Tibial nerve (tissue), 4 donors: ENCODE measurements at places on chromosomes 13 and 19.

GRCh38 chr13:89066868-89067466 is 1395.8 kb downstream of the SLITRK5 start:
- no peak for DNase-seq

DNA sequence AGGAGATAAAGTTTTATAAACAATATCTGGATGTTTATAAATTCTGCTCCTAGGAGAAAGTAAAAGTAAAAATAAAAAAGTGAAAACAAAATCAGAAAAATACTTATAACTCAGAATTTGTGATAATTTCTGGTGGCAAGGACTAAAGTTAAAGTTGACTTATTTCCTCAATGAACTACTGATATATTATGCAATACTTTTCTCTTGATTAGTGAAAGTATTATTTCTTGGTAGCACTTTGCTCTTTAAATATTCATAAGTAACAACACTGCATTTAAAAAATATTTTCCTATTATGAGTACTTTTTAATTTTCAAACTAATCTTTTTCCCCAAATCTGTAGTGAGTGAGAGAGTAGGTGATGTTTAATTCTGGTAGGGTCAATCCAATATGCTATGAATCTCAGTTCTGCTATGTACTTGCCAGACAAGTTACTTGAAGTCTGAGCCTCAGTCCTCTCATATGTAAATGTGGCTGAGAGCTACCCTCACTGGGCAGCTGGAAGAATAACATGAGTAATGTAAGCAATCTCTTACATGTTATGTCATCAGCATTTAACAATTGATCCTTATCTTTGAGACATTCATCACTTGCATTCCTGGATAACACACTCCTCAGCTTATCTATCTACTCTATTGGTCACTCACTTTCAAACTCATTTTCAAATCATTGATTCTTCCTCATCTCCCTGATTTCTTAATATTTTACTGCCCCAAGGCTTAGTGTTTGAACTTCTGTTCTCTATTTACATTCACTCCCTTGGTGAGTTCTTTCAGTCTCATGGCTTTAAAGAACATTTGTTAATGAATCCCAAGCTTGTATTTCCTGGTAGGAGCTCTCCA is 239.0 kb downstream of the RGCC start:
- no peak for DNase-seq

DNA sequence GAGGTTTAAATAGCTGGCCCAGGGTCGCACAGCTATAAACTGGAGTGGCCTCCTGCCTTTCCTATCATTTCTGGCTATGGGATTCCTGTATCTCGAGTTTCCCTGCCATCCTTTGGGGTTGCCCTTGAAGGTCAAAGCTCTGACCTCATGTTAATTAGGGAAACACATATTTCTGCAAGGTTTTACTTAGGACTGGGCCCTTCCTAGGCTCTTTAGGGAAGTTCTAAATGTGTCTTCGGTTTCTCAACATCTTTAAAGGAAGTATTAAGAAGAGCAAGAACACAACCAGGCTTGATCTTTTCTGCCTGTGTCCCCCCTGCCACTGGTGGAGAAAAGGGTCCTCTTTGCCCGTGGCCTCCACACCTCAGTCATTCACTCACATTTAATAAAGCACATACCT is 10.8 kb downstream of the LCP1 start:
- DNase-seq, result no peak

DNA sequence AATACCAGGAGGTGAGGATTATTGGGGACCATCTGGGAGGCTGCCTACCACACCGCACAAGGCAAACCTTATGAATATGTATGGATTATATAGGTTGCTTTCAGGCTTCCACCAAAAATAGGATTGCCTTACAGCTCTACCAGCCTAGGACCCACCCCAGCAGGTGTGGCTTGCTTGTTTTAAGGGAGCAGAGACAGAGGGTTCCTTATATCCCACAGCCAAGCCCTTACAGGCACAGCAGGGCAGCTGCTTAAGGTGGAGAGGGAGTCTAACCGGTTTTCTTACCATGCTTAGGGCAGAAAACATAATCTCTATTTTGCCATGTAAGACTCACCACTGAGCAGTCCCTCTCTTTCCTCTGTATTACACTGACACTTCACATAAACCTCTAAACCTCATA is 16.1 kb upstream of the TTYH1 start:
- DNase-seq, result no peak

DNA sequence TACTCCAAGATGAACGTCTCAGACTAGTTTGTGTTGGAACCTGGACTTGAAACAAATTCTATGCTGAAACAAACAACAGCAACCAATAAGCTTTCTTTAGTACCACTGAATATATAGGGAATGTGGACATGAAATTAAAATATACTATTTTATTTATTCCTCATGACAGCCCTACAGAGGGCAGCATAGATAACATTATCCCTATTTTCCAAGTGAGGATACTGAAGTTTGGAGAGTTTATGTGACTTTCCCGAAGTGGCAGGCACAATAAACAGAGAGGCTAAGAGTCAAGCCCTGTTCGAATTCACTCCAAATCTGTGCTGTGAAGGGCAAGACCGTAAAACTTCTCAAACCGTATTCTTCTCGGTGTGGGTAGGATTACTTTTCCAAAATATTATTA is 509.9 kb upstream of the GPC6 start:
- DNase-seq, result peak; percentile 5

GRCh38 chr19:34502582-34503411 is 21.2 kb downstream of the WTIP start:
- DNase-seq, result no peak
